Ammon's horn (tissue), 1 donor: ENCODE measurements at places on chromosomes 5 and 9.

DNA sequence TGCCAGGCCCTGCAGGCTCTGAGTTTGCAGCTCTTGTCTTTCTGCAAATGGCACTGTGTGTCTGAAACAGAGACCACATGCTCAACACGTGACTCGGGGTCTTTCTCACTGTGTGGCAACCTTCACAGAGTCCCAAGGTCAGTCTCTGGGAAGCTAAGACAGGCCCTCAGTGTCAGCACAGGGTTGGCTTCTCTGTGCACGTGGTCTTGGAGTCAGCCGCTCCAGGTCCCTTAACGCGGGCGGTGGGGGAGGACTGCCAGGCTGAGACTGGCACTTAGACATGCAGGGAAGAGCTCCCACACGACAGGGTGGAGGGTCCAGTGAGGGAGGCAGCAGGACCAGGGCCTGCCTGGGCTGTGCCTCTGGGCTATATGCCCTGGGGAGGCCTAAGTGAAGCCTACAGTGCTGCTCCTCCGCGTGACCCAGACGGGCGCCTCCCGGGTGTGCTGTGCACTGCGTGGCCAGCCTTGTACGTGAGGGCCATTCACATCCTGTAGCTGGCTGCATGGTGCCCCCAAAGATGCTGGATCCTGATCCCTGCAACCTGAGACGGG, 76.8 kb downstream of the ADAMTS2 start:
- DNase-seq: no peak

- no peak for DNase-seq
Observed at GRCh38 chr9:33117306-33117705, 40.8 kb upstream of the SMU1 start.

- DNase-seq: peak; percentile 20
Observed at GRCh38 chr5:148620696-148621095, 33.6 kb downstream of the HTR4 start.

DNA sequence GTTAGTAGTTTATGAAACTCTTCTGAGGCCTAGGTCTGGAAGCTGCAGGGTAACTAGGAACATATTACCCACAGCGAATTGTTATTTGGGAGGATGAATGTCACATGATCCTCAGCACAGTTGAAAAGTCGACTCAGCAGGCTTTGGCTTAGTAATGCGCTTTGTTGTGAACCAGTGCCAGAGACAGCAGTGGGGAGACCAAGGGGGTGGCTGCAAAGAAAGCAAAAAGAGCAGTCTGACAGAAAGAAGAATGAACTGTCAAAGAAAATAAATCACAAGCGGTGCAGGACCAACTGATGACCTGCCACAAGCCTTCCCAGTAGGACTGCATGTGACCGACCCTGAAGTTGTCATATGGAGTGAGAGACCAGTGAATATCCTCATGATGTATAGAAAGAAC, 170.0 kb downstream of the CCDC171 start:
- DNase-seq: no peak

GRCh38 chr5:115531787-115532367, 12.7 kb downstream of the FEM1C start:
- DNase-seq: no peak

DNA sequence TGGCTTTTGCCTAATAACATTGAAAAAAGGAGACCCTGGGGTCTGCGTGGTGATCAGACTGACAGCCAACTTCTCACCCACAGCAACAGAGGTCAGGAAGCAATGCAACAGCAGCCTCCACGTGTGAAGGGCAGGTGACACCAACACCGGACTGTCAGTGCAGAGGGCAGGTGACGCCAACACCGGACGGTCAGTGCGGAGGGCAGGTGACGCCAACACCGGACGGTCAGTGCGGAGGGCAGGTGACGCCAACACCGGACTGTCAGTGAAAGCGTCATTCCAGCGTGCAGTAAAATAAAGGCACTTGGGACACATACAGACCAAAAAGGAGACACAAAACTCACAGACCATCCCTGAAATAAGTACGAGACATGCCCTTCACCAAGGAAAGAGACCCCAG, 37.2 kb upstream of the CEP72 start:
- no peak for DNase-seq

DNA sequence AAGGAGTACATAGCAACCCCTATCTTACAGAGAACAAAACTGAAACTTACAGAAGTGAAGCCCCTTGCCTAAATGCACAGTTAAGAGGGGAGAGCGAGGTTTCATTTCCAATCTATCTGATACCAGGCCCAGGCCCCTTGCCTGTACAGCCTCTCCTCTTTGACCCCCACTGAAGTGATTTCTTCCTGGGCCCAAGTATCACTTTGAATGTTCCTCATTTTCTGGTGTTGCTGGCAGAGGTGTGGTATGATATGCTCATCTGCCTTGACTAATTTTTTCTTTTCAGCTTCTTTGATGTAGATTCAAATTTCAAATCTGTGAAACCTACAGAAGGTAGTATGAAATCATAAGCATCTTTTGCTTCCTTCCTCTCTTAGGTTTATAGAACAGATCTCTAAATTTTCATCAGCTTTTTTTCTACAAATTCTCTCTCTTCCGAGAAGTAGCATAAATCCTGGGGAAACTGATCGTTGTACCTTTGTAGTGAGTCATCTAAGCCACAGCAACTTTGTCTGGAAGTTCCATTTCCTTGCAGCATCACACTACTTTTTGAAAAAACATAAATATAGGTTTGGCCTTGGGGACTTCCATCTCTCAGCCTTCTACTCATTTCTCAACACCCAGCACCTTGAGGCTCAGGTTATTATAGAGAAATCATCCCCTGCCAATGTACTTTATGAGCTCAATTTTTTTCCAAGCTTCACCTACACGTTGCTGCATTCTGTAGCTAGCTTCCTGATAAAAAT, 402.4 kb upstream of the PTGER4 start:
- no peak for DNase-seq

GRCh38 chr5:168327994-168328393, 36.5 kb downstream of the WWC1 start:
- DNase-seq: no peak

GRCh38 chr5:138582959-138583358, 7.8 kb upstream of the HSPA9 start:
- no peak for DNase-seq
